ENCODE measurements at places on chromosomes 5 and 9.

DNA sequence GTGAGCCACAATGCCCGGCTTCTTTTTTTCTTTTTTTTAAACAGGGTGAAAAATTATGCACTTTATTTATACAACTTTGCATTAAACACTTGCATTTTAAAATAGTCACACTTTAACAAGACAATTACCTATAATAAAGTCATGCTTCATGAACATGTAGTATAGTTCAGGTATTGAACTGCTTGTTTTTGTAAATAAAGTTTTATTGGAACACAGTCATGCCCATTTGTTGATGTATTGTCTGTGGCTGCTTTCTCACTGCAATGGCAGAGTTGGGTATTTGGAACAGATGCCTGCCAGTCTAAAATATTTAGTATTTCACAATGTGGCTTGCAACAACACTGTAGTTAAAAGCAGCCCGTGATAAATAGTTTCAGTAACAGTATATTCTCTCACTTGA is 32.8 kb upstream of the CCL21 start:
- ATAC-seq = no peak

DNA sequence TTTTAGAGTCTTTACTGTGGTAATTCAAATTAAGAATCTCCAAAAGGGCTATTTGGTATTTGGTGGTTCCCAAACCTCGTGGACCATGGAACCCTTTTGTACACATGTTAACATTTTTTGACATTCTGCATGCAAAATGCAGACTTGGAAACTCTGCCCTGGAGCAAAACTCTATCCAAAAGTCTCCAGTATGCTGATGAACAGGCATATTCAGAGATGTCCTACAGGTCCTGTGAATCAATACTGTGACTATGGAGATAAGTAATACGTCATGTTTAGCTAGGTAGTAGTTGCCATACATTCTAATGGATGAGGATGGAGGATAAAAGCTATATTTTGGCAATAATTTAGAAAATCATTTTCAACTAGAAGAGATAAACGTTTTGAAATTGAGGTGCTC is 218.1 kb downstream of the SMARCA2 start:
- ATAC-seq = no peak

GRCh38 chr9:116437411-116438370 is 249.4 kb upstream of the TRIM32 start:
- ATAC-seq = no peak

- peak; percentile 72 for ATAC-seq
These were observed 287.3 kb downstream of the EBF1 start for GRCh38 chr5:158812408-158812807.

DNA sequence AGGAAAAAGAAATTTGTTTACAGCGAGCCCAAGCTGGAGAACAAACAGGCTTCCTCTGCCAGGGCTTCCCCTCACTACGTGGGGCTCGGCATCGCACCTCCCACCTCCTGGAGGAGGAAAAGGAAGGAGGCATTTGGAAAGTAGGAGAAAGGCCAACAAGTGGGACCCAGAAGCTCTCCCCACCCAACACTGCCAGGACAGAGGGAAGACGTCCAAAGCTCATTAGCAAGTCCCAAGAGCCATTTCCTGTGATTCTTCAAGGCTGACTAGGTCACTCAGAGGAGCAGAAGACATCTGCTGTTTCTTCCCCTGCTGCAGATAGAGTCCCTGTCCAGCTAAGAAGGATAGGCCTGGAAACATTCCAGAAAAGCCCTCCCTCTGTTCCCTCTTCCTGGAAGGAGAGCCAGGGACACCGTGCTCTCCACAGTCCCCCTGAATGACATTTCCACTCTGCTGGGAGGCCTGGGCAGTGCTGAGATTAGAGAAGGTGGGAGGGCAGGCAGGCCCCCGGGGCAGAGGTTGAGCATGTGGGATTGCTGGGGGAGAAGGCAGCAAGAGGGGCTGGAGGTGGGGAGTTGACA is 57.0 kb upstream of the NEURL1B start:
- ATAC-seq = no peak

- ATAC-seq = no peak
These were observed 1.9 kb upstream of the RGMB start for GRCh38 chr5:98771382-98772109.

DNA sequence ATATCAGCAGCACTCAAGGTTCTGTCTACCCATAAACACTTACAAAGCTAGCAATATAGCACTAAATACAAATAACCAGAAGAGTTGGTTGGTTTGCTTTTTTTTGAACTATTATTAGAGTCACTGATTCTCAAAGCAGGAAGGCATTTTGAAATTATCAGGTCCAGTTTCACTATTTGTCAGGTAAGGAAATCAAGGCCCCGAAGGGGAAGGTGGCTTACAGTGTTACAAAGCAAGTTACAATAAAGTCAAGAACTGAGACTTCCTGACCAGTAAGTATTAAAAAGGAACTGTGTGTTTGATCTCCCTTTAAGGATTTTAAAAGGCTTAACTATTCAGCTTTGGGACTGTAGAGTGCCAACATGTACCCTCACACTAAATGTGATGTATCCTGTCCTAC is 10.8 kb downstream of the C5orf15 start:
- peak; percentile 43 for ATAC-seq

DNA sequence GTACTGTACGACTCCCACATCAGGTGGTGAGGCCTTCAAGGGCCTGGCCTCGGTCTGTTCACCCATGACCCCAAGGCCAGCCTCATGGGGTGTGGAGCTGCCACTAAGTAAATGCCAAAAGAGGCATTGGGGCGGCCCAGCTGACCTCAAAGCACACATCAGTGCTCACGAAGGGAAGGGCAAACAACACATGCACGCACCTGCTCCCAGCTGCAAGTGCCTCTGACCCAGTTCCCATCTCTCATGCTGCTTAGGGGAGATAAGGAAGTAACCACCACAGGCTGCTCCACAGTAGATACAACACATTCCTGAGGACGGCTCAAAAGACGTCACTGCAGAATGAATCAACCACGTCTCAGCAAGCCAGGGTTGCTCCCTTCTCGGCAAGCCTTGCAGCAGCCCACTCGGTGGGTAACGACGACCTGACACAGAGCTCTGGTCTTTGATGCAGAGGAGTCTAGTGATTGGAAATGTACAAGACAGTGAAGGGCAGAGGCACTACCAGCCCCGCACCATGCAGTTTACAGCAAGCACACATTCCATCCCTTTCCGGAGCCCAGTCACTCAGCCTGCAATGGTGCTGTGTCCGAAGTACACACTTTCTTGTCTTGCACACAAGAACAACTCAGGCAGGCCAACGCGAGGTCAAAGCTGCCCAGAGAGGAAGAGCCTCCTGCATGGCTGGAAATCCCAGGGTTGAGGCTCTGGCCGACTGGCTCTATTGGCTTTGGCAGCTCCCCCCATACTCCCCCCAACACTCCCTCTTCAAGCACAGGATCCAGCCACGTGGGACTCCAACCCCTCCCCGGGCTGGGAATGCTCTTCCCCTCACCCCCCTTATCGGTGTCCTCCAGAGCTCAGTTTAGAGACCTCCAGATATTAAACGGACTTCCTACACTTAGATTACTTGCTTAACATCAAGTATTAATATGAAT is 31.8 kb downstream of the FABP6 start:
- ATAC-seq = peak; percentile 32

- no peak for ATAC-seq
These were observed 24.7 kb downstream of the ZDHHC11B start for GRCh38 chr5:759781-760362.

DNA sequence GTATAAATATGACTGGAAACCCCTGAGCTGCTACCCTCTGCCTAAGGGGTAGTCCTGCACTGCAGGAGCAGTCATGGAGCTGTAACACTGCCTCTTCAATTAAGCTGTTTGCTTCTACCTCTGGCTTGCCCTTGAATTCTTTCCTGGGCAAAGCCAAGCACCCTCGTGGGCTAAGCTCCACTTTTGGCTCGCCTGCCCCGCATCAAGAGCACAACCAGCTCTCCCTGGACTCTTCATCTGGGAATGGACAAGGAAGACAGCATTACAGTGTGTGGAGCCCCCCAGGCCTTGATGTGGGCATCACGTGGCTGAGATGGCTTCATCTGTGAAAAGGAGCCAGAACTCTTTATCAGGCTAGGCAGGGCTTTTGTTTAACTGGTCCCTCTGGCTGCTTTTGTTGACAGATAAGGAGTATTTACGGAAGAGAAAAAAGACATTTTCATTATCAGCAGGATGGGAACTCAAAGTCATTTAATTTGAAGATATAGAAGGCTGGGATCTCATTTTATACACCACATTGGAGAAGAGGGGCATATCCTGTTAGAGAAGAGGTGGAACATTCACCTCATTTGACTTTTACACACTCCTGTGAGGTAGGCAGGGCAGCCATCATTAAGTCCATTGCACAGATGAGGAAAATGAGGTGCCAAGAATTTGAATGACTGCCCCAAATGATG is 137.8 kb downstream of the SEMA6A start:
- no peak for ATAC-seq

DNA sequence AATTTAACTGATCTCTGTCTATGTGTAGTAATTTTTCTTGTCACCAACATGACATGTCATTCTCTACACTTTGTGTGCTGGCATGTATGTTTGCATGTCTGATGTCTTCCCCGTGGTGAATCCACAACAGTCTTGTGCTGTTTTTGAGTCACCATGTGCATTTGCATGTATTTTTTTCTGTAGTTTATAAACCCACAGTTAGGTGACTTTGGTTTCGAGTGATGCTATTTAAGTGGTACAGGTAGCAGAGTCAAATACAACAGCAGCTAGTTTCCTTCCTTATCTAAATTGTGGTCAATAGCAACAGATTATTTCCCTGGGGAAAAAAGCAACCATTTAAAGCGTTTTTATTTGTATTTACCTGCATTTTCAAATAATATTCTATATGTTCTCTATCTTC is 89.9 kb upstream of the FSD1L start:
- ATAC-seq = no peak

- peak; percentile 70 for ATAC-seq
These were observed 719 bp upstream of the ISCA1 start for GRCh38 chr9:86282979-86283535.

DNA sequence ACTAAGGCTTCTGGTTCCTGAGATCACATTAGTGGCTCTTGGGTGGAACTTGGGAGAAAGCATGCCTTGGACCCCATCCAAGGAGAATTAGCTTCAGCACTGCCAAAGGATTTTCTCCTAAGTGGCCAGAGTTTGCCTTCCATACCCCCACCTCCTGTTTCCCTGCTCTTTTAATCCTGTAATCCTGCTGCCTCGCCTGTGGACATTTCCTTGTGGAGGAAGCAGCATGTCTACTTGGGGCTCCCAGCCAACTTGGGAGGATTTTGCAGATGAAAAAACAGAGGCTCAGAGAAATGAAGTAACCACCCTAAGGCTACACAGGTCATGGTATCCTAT is 1.6 kb downstream of the ARSI start:
- no peak for ATAC-seq

DNA sequence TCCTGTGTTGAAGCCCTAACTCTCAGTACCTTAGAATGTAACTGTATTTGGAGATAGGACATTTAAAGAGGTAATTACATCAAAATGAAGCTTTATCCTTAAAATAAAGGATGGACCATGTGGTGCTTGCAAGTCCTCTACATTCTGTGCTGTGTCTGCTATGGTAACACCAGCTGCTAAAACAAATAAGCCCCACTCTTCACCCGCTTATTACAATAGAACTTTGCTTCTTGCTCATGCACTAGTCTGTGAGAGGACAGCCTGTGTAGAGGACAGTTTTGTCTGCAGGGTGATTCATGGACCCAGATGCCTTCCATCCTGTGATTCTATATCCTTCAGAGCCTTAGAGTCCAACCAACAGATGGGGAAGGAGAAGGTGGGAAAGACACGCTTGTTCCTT is 12.5 kb upstream of the IGFBPL1 start:
- ATAC-seq = no peak

DNA sequence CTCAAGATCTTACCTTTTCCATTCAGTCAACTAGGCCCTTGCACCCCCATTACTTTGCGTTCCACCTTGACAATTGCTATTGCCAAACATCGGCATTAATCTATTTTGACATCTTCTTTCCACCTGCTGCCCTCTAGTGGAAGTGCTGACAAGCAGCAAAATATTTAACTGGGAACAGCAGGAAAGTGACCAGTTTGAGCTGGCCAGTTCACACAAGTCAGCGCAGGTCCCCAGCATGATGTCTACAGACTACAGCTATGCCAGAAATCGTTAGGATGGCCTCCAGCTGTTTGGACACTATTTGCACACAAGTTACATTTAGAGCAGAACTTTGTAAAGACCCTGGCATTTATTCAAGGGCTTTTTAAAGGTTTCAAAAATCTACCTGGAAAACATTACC is 160.1 kb downstream of the GHR start:
- ATAC-seq = no peak

- no peak for ATAC-seq
These were observed 148.7 kb upstream of the SLC12A2 start for GRCh38 chr5:127934791-127935256.

- ATAC-seq = no peak
These were observed 4.4 kb downstream of the TTC16 start for GRCh38 chr9:127720031-127720864.

GRCh38 chr5:147169399-147169798 is 65.4 kb upstream of the STK32A start:
- no peak for ATAC-seq

GRCh38 chr5:44691802-44692201 is 116.9 kb upstream of the MRPS30 start:
- ATAC-seq = no peak

- ATAC-seq = no peak
These were observed 36.7 kb upstream of the ZCCHC7 start for GRCh38 chr9:37083654-37084053.

GRCh38 chr5:88081877-88082276 is 186.8 kb downstream of the TMEM161B start:
- no peak for ATAC-seq

DNA sequence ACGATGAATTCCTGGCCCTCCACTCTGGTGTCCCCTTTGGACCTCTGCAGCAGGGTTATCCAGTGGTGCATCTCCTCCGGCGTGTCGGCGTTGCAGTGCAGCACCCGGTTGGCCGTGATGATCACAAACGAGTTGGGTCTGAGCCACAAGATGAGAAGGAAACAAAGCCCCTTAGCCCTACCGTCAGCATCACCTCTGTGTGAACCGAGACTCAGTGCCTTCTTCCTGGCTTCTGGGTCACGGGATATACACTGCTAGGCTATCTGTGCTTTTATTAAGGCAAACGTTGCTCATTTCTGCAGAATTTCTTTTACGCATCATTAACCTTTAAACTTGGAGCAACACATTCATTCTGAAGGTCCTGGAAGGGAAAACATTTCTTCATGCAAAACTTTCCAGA is 65.1 kb upstream of the RETREG1 start:
- ATAC-seq = no peak

GRCh38 chr9:101419863-101420262 is 15.7 kb downstream of the ALDOB start:
- no peak for ATAC-seq

DNA sequence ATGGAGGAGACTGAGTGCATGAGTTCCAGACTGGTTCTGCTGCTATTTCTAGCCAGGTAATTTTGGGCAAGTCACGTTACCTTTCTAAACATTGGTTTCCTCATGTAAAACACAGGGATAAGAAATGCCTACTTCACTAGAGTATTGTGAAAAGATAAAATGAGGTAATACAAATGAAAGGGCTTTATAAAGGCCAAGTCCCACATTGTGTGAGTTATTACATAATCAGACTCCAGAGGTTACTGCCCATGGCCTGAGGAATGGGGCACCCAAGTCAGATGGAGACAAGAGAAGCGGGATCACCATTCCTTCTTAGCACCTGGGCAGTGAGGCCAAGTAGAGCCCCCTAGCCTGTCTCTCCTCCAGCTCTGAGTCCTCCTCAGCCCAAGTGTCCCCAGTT is 7.5 kb downstream of the HBEGF start:
- no peak for ATAC-seq

Measured in activated CD4-positive, CD25-positive, alpha-beta regulatory T cell treated with anti-CD3 and anti-CD28 coated beads, Interleukin-2, amount 50 U/mL, for 24 hours (primary cell).